ENCODE measurements at places on chromosomes 2 and 18.

DNA sequence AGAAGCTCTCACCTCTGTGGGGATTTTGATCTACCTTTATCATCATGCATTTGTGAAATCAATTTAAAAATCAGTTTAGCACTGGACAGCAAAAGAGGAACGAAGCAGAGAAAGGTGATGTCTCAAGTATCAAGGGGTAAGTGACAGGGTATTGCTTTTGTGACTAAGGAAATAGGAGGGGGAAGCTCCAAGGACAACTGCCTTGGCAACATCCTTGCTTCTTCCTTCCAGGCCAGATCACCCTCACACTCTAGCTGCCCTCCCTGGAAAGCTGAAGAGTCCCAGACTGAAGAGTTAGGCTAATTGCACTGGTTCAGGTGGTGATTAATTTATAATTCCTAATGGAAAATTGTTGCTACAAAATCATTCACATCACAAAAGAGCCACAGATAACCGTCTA is 859.1 kb upstream of the ACVR2A start:
- no peak for DNase-seq

DNA sequence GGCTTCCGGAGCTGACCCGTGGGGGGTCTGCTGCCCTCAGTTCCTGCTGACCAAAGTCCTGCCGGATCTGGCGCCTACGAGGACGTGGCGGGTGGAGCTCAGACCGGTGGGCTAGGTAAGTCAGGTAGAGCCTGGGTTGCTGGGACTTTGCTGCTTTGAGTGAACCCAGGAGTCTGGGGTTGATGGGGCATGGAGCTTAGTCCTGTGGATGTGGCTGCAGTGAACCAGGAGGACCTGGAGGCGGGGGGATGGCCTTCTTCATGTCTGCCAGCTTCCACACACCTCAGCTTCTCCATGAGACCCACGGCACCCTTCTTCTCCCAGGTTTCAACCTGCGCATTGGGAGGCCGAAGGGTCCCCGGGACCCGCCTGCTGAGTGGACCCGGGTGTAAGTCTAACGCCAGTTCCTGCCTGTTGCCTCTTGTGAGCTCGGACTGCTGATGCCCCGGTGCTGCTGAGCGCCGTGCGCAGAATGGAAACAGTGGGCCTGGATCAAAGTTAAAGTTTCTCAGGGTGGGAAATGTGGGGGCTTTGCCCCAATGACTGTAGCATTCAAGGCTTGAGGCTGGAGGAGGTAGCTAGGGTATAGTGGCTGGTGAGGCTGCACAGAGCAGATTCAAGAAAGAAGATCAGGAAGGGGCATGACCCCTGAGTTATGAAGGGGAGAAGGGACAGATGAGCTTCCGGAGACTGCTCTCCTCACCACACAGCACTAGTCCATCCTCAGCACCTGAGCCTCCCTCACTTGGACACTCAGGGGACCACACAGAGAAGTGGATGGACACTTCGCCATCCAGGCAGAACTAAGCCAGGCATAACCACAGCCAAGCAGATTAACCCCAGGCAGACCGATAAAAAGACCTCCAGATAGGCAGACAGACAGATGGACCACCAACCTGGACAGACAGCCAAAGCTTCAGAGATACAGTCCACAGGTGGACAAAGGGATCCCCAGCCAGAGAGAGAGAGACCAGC is 17.3 kb downstream of the PTPN18 start:
- no peak for DNase-seq

GRCh38 chr2:18490901-18491300 is 69.6 kb downstream of the RDH14 start:
- DNase-seq: no peak

GRCh38 chr2:120237491-120237902 is 14.3 kb upstream of the TMEM185B start:
- no peak for DNase-seq

- no peak for DNase-seq
These were observed 1.1 kb upstream of the NYAP2 start for GRCh38 chr2:225398372-225398771.

GRCh38 chr18:23935804-23936203 is 78.8 kb upstream of the TTC39C start:
- no peak for DNase-seq

DNA sequence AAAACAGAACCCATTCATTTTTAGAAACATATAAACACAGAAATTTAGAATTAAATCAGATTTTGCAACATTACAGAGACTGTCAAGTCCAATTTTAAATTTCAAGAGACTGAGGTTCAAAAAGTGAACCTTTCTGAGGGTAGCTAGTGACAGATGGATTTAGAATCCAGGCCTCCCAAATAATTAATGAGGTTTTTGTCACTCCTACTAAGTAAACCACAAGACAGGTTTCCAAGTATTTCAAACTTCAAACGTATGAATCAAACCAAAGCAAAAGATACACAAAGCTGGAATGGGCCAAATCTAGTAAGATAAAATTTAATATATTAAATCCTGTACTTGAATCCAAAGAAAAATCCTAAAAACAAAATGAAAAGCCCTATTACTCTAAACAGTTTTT is 25.3 kb downstream of the PPP4R3B start:
- no peak for DNase-seq

- DNase-seq: no peak
These were observed 12.5 kb downstream of the MAP4K4 start for GRCh38 chr2:101710036-101710435.

DNA sequence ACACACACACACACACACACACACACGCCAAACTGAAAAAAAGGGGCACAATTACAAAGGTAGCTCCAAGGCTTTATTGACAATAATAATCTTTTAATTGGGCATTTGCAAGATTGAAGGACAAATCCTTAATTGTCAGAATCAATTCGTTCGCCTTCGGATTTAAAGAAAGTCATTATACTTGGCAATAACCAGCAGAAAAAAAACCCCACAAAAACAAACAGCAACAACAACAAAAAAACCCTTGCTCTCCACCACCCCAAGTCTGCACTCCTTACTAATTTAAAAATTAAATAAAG is 1.8 kb upstream of the HOXD8 start:
- no peak for DNase-seq

DNA sequence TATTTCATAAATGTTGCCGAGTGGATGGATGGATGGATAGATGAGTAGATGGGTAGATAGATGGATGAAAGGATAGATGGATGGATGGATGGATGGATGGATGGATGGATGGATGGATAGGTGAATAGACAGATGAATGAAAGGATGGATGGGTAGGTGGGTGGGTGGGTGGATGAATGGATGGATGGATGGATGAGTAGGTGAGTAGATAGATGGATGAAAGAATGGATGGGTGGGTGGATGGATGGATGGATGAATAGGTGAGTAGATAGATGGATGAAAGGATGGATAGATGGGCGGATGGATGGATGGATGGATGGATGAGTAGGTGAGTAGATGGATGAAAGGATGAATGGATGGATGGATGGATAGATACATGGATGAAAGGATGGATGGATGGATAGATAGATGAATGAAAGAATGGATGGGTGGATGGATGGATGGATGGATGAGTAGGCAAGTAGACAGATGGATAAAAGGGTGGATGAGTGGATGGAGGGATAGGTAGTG is 104.3 kb downstream of the SMAD7 start:
- no peak for DNase-seq

GRCh38 chr18:12637901-12638643 is 19.8 kb downstream of the SPIRE1 start:
- no peak for DNase-seq

GRCh38 chr2:209702775-209703174 is 68.9 kb upstream of the UNC80 start:
- DNase-seq: no peak

GRCh38 chr2:234334151-234334550 is 162.7 kb downstream of the ARL4C start:
- no peak for DNase-seq

DNA sequence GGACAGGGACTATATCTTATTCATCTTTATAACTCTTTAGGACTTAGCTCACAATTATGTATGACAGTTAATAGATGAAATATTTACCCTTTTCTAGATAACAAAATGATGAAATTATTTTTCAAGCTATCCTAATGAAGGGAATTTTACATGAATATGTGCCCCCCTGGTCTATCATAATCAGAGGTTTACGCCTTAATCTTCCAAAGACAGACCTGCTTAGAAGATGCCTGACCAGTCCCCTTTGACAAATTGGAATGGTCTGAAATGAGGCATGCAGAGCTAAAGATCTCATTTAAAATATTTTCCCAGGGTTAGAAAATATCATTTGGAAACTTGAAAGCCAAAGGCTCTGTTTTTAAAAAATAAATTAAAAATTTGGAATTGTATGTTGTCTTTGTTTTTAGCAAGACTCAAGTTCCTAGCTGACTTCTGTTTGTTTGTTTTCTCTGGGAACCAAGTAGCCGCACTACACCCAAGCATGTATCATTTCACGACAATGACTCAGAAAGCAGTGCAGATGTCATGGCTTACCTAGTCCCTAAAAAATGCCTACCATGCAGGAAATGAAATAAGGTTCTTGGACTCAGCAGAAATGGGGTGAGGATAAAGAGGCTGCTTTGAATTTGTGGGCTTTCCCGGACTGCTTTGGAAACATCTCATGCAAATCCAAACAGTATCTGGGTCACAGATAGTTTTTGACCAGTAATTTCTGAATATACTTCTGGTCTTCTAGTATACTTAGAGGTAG is 162.1 kb downstream of the ZEB2 start:
- no peak for DNase-seq

GRCh38 chr2:36294316-36294721 is 61.3 kb upstream of the CRIM1 start:
- DNase-seq: no peak

DNA sequence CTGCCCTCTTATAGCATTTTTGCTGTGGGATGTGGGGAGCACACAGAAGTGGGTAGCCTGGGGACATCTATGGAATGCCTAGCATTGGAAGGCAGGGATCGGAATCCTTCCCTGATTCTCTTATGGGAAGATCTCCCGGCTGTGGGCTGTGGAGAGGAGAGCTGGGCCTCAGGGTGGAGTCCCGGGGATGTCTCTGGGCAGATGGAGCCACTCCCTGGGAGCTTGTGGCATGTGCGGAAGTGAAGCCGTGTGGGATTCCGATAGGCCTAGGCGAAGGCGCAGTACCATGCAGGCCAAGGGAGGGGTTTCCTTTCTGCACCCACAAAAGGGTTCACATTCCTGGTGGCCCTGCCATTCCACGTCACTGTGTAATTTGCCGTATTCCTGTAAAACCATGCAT is 87.9 kb downstream of the GLI2 start:
- no peak for DNase-seq

DNA sequence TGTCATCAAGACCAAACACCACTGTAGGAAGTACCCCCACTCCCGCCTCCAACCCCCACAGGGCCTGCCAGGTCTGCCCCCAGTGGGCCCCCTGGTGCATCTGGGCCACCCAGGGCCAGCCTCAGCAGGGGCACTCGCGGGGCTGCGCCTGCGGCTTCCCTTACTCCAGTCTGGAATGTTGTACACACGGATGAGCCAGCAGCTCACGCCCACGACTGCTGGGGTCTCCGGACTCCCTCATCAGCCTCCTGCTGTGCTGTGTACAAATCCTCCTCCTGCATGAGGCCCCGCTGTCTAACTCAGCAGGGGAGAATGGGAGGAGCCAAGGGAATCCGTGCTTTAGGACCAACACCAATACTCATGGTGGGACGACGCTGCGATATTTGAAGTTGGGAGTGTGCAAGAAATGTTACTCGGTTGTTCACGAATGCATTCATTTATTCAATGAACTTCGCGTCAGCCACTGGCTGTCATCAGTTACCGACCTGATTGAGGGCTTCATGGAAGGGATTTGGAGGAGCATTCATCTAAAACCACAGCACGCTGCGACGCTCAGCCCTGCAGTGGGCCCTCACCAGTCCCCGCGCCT is 654 bp upstream of the ASB1 start:
- DNase-seq: no peak

- no peak for DNase-seq
These were observed 79.4 kb upstream of the MAP4K3 start for GRCh38 chr2:39516347-39517101.

GRCh38 chr2:43685357-43685756 is 9.1 kb upstream of the C1GALT1C1L start:
- no peak for DNase-seq

DNA sequence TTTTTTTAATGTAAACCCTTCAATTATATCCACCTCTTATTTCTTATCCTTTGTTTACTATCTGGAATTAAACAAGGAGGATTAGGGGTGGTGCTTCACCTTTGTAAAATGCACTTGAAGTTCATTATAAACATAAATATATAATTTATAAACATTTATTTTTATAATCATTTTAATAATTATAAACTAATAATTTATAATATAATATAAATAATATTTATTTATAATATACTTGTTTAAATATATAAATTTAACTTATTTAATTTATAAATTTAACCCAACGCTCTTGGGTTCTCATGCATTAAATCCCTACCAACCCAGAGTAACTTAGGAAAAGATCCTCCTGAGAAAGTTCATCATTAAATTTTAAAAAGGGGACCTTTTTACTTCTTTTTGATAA is 452.5 kb downstream of the PTPRM start:
- DNase-seq: no peak

DNA sequence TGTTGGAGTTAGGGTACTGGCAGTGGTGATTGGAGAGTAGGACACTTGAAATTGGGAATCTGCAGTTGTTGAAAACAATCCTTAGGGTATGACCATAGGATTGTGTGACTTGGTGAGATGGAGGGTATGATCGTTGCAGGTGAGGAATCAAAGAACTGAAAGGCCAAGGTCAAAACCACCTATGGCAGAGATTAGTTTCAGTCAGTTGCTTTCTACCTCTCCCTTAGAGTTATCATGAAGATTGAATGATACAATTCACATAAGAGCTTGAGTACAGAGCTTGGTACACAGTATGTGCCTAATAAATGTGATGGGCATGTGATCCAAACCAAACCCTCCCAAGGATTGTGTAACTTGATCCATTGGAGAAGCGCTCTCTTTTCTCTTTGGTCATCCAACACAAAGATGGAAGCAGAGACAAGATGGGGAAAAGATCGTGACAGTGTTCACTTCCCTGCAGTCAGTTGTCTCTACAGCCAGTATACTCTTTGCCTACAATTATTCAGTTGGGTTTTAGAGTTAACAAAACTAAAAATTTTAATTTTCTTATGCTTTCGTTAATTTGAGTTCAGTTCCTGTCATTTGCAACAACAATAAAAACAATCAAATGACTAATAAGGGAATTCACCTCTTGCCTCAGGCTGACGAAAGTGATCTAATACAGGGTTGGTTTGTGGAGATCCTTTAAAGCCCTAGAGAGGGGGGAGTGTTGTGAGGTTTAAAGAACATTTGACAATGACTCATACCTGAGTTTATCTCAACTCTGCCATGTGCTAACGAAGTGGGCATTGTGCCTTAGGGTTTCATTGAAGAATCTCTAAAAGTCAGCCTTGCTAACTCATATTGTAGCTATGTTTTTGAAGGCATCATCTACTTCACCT is 14.8 kb upstream of the SMAD2 start:
- DNase-seq: no peak

DNA sequence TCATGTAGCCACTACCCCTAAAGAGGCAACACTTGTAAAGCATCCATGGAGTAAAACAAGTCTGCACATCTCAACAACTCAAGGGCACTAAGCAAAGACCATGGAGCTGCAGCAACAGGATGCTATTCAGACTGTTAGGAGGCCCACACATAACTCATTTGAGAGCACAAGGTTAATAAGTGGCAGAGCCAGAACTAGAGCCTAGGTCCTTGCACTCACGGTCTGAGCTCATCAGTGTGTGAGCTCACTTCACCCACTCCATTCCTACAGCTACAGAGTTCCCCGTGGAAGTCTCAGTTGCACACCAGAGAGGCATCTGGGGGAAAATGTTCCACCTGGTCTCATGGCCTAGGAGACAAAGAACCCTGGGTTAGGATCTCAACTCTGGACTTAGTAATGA is 35.0 kb downstream of the TTC32 start:
- DNase-seq: no peak

- no peak for DNase-seq
These were observed 98.6 kb downstream of the ACTR2 start for GRCh38 chr2:65326276-65326675.

GRCh38 chr18:45467293-45467692 is 148.0 kb upstream of the SLC14A2 start:
- no peak for DNase-seq

All from stimulated activated CD8-positive, alpha-beta memory T cell treated with anti-CD3 and anti-CD28 coated beads, Interleukin-4, amount 100 ng/mL, for 1 hour (primary cell).